CD4-positive, alpha-beta T cell treated with Interleukin-4 for 4 hours (primary cell): ENCODE measurements at places on chromosomes 3 and 15.

- DNase-seq: no peak
These were observed 8.3 kb downstream of the SEMA3G start for GRCh38 chr3:52436500-52437149.

DNA sequence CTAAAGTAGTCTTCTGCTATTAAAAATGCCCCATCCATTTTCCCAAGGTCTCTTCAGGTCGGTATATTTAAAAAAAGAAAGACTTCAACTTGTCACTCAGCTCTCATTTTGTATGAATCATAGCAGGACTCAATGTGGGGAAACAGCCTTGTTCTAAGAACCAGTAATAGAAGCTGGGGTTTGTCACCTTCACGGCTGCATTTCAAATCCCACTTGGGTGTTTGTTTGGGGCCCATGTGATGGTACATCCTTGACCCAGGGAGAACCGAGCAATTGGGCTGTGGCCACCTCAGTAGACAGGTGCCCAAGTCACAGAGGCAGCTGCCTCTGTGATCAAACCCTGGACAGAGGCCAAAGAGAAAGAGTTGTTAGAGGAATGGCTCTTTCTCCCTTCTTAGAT is 70.3 kb upstream of the ARL8B start:
- DNase-seq: no peak

DNA sequence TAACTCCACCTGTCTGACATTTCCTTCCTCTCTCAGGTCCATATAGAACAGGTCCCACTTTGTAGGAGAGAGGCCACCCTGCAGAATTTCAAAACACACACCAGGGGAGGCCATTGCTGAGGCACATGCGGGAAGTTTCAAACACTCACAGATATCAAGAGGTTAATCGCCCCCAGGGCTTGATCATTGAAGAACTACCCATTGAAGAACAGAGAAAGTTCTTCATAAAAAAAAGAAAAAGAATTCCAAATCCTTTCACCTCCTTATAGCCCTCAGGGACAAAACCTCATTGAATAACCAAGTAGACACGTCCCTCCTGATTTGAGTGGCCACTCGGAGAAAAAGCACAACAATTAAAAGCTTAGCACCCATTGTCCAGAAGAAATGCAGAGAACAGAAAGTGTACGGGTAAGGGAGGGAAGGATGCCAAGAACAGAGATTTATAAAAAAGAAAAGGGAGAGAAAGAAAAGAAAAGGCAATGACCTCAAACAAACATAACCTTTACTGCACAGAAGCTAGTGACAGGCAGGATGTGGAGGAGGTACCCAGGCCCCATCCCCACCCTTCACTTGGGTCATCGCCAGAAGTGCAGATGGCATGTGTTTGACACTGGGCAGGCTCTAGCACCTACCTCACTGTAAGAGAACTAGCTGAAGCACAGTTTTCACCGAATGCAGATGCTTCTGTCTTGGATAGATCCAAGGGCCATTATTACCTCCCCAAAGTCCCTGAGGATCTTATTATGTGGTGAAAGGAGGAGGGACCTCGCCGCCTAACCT is 112.3 kb upstream of the HES1 start:
- no peak for DNase-seq

GRCh38 chr3:86180696-86181095 is 810.3 kb downstream of the VGLL3 start:
- DNase-seq: no peak
